Stimulated activated CD4-positive, alpha-beta T cell treated with anti-CD3 and anti-CD28 coated beads, Interleukin-4, amount 100 ng/mL, for 4 hours (primary cell): ENCODE measurements at places on chromosomes 11 and 22.
A peak's percentile ranks its signal among the peaks of the same experiment; 100 is the strongest.

DNA sequence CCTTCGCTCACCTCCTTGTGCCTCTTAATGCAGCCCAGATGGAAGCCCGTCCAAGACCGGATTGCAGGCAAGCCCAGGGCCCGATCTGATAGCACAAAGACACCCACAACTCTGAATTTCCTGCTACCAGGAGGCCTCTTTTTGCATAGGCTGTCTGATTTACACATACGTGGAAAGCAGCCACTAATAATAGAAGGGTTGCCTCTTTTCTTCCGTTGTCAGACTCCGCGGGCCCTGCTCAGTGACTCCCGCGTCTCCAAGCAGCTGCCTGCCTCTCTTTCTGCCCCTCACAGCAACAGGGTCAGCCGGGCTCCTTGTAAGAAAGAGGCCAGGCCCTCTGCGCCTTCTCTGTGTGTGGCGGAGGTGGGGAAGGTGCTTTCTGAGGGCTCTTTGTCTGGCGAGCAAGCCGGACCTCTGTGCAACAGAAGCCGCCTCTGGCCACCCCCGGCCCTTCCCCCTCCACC lies 26.7 kb downstream of the FLI1 start:
- DNase-seq: peak; percentile 33

GRCh38 chr22:36611241-36611976 lies 82.4 kb upstream of the EIF3D start:
- no peak for DNase-seq

DNA sequence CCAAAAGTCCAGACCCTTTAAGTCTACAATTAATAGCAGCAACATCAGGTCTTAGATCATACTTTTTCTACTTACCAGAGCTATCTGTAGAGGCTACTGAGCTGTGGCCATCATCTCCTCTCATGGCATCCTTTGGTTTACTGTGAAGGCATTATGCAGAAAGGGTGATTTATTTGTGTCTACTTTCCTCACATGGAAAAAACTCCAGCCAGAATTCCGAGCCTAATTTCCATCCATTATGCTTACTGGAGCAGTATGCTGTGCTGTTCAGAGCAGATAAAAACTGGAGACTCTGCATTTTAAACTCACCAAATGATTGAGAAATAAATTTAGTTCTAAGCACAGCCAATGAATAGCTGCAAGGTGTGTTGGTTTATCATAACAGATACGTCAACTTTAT lies 581.8 kb downstream of the ETS1 start:
- no peak for DNase-seq

- no peak for DNase-seq
These were observed 15.0 kb downstream of the SMIM38 start for GRCh38 chr11:69170704-69171103.

DNA sequence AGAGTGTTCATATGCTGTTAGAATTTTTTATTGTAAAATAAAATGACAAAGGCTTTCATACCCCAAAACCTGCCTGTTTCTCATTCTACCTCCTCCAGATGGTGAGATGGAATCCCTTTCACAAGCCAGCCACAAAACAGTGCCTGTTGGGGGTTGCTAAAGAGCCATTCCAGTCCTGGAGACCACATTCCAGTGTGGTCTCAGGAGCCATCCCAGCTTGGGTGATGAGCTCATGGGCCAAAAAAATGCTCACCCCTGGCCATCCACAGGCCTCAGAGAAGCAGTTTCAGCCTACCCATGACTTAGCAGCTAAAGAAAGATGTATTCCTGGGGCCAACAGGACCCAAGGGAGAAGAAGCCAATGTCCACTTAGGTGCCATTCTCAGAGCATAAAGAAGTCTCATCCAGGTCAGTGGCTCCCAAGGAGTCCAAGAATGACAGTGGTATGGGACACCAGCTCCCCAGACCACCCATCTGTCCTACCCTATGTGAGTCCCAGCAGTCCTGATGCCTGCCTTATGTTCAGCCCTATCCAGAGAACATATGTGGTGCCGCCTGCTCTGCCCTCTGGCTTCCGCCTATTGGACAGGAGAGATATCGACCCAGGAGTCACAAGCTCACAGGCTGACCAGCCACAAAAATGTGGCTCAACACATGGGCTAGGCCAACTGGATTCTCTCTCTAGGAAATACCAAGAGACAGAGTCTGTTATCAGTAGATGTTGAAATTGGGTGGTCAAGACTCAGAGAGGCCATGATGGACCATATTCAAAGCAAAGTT lies 26.4 kb downstream of the C11orf91 start:
- DNase-seq: no peak

DNA sequence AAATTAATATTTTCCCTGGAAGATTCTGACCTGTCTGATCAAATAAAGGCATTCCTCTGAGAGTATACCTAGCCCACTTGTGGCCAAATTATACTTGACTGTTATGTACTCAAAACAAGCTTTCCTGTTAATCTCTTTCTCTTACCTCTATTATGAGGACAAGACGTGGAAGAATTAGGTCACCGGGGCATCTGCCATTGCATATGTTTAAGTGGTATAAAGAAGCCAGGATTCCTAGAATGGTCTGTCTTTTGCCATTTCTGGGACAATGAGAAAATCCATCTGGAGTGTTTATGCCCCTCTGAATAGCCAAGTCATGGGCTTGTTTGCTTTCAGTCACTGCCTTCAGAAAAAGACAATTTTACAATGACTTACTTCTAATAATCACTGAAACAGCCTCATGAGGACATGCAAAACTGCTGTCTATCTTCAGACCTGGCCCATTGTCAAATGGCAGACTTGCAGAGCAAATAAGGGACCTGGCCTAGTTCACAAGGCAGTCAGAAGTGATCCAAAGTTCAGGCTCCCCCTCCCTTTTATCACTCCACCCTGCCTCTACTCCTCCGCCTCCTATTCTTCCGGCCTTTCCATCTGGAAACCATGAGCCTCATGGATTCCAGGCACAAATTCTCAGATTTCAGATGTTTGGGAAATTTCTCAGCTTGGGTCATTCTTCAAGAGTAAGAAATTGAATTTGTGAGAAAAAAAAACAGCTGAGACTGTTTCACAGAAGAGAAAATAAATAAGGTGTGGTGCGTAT lies 128.1 kb upstream of the LDLRAD3 start:
- DNase-seq: no peak

DNA sequence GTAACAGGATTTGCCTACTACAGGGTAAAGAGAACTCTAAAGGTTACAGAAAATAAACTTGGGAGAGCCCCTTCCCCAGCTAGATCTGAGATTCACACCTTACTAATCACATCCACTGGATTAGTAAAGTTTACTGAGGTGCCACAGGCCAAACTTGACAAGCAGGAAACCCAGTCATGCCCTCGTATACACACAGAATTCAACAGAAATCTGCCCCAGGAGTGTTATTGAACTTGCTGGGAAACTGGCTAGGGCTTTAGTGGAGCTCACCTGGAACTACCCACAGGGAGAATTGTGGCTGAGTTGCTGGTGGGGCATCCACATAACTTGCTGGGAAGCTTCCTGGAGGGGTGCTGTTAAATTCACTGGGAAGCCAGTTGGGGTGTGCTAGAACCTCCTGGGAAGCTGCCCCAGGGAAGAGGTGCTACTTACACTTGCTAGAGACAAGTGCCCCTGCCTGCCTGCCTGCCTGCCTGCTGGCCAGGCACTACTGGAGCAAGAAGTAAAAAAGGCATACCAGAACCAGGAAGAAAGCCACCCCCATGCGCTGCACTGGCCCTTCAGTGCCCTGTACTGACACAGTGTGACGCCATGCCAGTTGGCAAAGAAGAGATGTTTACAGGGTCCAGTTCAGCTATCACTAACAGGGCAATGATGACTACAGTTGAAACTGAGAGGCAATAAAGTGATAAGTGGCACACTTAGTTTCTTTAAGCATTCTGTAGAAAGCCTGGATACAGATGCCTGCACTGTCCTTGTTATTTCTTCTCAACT lies 106.5 kb downstream of the ALX4 start:
- no peak for DNase-seq
